ENCODE measurements at places on chromosomes 16 and 17.

- DNase-seq, result no peak
Observed at GRCh38 chr16:29231244-29231643, 175.3 kb downstream of the NPIPB11 start.

DNA sequence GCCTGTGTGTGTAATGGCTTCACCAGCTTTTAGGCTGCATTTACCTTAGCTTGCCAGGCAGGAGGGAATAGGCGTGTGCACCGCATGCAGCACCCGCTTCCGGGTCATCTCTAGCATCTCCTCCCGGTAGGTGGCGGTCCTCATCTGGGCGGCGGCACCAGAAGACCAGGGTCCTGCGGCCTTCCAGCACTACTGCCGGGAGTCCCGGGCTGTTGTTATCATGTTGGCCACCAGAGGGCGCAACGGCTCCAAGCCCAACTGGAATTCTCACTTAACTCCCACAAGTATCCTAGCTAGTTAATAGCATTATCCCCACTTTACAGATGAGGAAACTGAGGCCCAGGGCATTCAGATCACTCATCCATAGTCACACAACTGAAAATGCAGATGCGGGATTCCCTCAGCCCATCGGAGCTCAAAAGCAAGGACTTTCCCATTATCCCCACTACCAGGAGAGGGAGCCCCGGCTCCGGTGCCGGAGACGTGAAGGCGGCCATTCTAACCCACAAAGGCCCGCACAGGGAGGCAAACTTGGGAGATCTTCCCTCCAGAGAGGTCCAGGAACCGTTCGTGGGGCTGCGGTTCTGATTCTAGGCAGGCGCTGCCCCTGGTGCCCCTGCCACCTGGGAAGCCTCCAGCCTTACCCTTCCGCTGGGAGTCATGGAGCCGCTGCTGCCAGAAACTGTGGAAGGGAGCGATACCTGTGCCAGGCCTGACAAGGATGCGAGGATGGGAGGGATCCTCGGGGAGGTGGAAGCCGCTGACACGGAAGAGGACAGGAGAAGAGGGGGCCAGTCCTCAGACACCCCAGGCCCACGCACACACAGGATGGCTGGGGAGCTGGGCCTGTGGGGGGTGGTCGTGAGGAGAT is 23.9 kb downstream of the LGALS9 start:
- peak; percentile 89 for DNase-seq

GRCh38 chr16:87060034-87060986 is 256.9 kb downstream of the C16orf95 start:
- no peak for DNase-seq

DNA sequence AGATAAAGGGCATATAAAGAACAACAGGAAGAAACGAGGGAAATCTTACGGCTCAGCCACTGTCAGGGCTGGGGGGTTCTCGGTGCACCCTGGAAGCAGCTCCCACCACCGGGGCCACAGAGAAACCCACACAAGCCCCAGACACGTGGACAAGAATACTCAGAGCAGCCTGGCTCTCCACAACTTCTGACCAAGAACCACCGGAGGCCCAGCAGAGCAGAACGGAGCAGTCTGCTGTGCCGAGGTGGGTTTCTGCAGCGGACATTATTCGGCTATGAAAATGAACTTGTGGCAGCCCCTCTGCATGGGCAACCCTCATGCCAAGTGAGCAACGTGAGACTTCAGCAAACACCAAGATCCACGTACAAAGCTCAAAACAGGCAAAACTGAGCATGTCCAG is 6.8 kb downstream of the DNASE1 start:
- DNase-seq, result no peak

GRCh38 chr16:48877946-48878345 is 268.0 kb upstream of the N4BP1 start:
- DNase-seq, result no peak

- DNase-seq, result no peak
Observed at GRCh38 chr17:32567086-32567485, 80.3 kb downstream of the CDK5R1 start.
